ENCODE measurements at places on chromosomes 7 and 10.
A peak's percentile ranks its signal among the peaks of the same experiment; 100 is the strongest.

DNA sequence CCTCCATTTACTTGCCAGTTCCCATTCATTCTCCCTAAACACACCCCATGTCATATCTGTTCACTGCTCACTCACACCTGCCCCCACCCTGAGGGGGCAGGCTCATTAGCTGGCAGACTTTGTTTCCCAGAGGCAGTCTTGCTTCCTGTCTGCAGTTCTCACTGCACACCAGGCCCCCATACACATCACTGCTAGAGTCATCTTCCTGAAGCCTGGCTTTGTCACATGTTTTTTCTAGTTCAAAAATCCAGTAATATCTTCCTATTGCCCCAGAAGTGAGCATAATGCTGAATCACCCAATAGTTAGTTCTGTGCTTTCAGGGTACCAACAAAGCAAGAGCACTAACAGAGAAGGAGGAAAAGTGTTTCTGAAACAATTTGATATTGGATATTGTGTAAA, 1.9 kb downstream of the LRRC72 start:
- DNase-seq, result no peak

DNA sequence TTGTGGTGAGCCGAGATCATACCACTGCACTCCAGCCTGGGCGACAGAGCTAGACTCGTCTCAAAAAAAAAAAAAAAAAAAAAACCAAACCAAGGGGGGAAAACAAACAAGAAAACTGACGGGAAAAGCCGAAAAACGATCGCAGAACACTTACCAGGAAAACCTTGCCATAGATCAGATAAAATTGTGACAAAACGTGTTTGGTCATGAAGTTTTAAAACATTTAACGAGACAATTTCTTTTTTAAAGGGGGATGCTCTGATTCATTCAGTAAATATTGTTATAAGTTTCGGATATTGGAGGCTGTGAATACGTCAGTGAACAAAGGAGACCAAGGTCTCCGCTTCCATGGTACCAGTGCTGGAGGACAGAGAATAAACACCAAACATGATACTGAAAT, 77.3 kb downstream of the ARMC3 start:
- DNase-seq, result no peak

DNA sequence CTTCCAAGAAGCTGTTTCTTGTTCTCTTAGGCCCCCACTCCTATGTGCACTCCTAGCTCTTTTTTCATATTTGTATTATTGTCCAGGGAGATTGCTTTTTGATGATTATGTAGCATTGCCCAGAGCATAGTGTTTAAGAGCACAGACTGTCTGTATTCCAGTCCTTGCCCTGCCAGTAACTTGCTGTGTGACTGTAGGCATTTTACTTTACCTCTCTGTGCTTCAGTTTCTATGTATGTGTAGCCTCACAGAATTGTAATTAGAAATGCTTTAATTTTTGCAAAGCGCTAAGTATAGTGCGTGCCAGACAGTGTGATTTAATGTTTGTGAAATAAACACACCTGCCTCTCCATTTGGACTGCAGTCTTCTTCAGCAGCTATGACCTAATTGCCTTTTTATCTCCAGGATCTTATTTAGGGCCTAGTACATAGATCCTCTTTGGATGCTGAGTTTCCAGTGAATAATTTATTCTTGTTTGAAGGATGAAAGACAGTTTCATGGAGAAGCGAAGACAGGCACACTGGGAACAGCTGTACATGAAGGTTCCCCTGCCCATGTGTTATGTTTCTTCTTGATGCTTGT, 1.4 kb downstream of the SEC23IP start:
- DNase-seq, result no peak

DNA sequence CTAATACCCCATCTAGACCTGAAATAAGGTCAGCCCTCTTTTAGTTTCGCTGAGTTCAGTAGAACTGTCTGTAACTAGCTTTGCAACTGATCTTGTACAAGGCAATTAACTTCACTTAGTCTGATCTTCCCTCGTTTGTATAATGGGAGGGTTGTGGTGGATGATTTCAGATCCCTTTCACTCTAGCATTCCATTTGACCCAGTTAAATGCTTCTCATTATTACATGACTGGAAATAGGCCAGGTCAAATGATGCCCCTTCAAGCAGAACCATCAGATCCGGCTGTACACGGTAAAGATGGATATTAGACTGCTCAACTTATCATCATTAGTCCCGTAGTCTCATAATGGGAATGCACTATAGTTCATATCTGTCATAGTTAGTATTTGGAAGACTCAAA, 1009.0 kb downstream of the LRMDA start:
- no peak for DNase-seq

- no peak for DNase-seq
Observed at GRCh38 chr10:65142641-65143435, 1621.6 kb downstream of the REEP3 start.

GRCh38 chr7:12211711-12212485, 804 bp downstream of the TMEM106B start:
- DNase-seq, result peak; percentile 51

DNA sequence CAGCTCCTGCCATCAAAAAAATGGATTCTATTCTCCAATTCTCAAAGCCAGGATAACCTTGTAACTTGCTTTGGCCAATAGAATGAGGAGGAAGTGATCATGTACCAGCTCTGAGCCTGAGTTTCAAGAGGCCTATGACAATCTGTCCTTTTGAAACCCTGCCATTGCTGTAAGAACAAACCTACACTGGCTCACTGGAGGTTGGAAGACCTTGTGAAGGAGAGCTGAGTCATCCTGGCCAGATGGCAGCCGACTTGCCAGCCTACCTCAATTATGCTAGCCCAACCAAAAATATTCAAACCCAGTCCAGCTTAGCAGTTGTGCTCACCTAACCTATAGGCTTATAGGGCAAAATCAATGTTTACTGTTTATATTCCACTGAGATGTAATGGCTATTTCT, 93.0 kb downstream of the HGF start:
- no peak for DNase-seq

DNA sequence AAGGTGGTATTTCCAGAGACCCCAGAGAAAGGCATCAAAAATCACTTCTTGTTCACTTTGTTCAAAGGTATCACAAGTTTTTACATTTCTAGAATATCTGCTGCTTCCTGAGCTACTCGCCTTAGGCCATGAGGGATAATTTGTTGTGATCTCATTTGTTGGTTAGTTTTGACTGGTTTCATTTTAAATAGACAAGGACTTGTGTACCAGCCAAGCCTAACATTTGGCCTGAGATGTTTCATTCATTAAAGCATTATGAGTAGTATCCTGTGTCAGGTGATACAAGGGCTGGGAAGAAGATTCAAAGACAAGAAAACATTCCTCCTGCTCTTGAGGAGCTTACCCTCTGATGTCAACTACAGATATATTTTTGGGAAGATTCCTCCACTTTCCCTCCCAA, 170.3 kb upstream of the FAM171A1 start:
- DNase-seq, result no peak

GRCh38 chr10:79068562-79069324, at the start of gene ZMIZ1:
ZMIZ1 (plus strand) TSS chr10:79068966; CDS start chr10:79201633, 132,667 bp downstream.
- peak; percentile 91 for DNase-seq

GRCh38 chr7:78350391-78350790, 551.8 kb downstream of the PHTF2 start:
- DNase-seq, result no peak

- DNase-seq, result no peak
Observed at GRCh38 chr7:37315772-37316715, 132.6 kb downstream of the ELMO1 start.

GRCh38 chr10:131726076-131726880, 174.5 kb upstream of the PPP2R2D start:
- no peak for DNase-seq

DNA sequence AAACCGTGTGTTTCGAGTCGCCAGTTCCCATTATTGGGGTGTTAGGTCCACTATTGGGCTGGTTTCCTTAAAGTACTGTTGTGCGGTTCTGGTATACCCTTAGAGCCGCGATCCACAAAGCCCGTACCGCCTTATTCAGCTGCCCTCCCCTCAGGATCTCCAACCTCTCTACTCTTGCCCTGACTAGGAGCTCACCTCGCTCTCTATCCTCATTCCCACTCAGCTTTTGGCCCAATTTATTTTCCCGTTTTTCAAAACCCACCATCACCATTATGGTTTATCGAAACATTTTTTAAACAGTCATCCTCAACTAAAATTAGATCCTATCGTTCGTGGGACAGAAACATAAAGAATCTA, 461 bp upstream of the ETV1 start:
- DNase-seq, result no peak

GRCh38 chr7:1673581-1674118, 3.6 kb downstream of the ELFN1 start:
- no peak for DNase-seq

DNA sequence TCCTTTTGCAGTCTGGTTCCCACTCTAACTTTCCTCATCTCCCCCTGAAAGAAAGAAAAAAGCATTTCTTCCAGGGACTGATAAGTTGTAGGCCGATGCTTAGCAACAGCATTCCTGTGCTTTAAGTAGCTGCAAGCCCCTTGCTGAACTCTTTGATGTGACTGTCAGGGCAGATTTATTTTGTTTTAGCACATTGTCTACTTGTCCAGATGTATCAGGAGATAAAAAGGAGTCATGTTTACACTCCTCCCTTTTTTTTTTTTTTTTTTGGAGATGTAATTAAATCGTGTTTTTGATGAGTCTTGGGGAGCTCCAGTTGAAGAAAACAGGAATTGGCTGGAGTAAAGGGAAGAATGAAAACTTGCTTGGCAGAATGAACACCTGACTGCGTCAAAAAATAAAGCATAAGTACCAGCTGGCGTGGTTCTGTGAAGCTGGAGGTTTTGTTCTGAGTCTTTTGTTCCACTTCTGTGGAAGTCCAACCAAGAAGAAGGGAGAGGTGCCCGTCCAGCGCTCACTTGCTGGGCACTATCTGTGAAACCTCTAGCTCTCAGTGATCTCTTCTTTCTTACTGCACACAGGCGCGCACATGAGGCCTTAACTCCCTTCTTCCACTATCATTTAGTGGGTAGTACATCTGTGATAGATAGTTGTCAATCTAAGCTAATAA, 871.7 kb downstream of the LRMDA start:
- no peak for DNase-seq

GRCh38 chr10:110829721-110830410, 41.9 kb upstream of the PDCD4 start:
- no peak for DNase-seq

DNA sequence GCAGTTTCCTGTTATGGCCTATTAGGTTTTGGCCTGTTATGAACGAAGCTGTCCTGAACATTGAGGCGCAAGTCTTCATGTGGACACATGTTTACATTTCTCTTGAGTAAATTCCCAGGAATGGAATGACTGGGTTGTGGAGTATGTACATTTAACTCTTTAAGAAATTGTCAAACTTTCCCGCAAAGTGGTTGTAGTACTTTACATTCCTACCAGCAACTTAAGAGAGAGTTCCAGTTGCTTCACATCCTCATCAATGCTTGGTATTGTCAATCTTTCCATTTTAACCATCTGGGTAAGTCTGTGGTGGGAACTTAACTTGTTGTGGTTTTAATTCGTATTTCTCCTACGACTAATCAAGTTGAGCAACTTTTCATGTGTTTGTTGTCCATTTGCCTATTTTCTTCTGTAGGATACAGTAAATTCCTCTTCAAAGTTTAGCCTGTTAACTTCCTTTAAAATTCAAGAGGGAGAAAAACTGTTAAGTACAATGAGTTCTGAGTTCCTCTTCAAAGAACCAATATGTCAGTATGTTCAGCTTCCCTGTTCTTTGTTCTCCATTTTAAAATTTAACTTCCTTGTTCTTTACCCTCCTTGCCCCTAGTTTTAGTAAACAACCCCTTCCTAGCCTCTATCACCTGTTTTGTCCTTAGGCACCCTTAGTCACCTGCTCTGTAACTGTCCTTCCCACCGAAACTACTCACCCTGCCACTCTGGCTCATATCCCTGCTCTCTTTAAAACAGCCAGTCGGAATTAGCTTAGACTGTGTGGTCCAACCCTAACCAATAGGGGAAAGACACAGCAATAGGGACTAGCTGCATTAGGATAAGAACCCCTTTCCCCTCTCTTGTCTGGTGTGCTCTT, 74.0 kb downstream of the FAM241B start:
- DNase-seq, result no peak

DNA sequence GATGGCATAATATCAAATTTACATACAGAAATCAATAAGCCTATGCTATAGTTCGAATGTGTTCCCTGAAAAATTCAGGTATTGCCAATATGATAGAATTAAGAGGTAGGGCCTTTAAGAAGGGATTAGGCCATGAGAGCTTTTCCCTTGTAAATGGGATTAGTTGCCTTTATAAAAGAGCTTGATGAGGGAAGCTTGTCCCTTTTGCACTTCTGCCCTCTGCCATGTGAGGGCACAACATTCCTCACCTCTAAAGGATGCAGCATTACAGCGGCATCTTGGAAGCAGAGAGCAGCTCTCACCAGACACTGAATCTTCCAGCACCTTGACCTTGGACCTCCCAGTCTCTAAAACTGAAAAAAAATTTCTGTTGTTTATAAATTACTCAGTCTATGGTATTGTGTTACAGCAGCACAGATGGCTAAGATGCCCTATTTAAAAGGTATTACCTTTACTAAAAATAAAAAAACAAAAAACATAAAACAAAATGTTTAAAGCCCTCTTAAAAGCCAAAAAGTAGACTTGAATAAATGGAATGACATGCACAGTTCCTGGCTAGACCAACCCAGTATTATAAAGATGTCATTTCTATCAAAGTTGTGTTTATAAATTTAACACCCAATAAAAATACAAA, 909.6 kb downstream of the REEP3 start:
- peak; percentile 61 for DNase-seq

GRCh38 chr10:124827474-124827873, 25.9 kb downstream of the ABRAXAS2 start:
- DNase-seq, result peak; percentile 47

DNA sequence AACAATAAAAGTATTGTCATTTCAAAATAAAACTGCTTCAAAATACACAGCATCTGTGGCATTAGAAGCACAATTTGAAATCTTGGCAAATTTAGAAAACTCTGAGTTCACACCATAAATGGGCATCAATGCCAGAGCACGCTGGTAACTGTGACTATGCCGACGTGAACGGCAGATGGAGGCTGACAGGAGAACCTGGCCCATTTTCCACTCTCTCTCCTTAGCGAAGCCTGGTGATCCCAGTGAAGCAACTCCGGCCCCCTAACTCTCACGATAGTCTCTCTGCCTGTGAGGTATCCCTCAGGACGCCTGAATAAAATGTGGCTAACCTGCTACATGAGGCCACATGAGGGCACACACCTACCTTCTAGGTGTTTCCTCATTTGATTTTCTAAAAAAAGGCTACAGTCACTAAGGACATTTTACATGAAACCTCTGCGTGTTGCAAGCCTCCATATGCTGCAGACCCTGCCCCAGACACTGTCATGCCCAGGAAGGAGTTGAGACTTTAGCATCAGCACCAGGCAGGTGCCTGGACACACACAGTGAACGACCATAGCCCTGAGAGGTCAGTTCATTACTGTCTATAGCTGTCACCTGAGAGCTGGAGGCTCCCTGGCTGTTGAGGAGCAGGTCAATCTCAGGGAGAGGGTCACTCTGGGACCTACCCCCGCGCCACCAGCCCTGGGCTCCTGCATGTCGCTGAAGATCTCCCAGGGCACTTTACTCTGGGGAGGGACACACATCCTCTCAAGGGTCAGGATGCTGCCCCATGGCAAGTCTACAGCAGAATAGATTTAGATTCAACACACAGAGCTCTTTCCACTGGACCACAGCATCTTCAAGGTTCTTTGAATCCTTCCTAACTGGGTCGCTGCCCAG, 62.9 kb upstream of the CAMK2B start:
- no peak for DNase-seq

- DNase-seq, result no peak
Observed at GRCh38 chr10:123391275-123392028, 237.2 kb downstream of the BUB3 start.

Measured in hematopoietic multipotent progenitor cell treated with erythropoietin and hydrocortisone succinate and interleukin-3 and kit ligand, for 8 days (in vitro differentiated cells).